ENCODE measurements at places on chromosomes 7 and 10.

DNA sequence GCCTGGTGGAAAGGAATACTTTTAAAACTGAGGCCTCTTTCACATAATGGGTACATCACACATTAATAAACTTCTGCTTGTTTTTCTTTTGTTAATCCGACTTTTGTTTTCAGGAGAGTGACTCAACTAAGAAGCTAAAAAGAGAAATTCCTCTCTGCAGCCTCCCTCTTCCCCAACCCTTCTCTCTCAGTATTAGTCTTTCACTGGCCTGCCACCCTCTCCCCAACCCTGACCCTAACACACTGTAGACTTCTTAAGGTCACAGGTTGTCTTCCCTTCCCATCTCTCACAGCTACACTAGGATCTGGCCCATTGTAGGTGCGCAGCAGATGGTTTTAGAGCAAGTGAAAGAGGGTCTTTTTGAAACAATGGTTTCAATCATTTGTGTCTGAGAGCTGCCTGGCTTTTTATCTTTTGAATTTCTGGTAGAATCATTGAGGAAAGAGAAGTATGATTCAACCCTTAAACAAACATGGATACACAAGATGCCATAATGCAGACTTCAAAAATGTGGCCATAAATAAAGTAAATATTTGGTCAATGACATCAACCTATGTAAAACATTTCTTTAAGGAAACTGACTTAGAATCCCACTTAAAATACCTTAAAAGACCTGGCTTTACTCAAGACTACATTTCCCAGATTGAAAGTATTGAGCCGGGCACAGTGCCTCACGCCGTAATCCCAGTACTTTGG, 17.9 kb upstream of the FFAR4 start:
- no peak for DNase-seq

GRCh38 chr10:28711041-28711440, 33.7 kb downstream of the BAMBI start:
- no peak for DNase-seq

DNA sequence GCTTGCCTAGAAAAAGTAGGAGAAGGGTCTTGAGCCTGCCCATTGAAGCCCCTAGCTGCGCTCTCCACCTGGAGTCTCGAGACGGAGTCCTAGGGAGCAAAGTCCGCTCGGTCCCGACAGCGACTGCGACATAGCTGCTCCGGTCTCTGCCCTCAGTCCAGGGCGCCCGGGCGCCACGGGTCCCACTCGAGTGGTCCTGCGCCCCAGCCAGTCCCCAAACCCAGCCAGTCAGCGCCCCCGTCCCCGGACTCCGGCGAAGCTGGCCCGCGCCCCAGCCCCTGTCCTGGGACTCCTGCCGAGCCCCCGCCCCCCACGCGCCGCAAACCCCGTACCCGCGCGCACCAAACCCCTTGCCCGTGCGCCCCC, 490 bp downstream of the TNS3 start:
- DNase-seq, result no peak

DNA sequence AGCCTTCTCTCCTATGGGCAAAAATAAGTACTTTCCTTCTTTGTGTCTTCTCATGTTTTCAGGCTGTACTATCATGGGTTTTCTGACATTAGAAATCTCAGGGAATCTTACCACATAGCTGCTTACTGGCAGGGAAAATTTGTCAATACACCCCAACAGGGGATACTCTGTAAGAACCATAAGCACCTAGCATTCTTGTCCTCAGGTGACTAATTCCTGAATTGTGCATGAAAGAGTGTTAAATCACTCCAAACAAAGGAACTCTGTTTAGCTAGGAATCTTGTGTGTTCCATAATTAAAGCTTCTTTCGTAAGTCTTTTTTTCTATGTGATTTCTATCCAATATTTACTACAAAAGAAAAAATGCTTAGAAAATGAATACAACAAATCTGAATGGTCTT, 206.7 kb upstream of the POT1 start:
- no peak for DNase-seq

DNA sequence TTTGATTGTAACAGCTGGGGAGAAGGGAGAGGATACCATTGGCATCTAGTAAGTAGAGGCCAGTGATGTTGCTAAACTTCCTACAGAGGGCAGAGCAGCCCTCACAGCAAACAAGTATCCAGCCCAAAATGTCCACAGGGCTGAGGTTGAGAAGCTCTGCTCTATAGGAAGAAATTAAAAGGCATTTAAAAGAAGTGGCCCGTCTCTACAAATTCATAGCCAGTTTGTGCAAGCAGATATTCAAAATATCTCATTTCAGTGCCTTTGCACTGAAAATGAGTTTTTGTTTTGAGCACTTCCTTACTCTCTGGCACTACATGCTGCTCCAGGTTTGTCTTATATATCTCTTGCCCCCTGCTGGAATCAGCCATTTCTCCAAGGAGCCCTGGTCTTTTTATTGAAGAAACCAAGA, 330.0 kb downstream of the BBS9 start:
- DNase-seq, result no peak

DNA sequence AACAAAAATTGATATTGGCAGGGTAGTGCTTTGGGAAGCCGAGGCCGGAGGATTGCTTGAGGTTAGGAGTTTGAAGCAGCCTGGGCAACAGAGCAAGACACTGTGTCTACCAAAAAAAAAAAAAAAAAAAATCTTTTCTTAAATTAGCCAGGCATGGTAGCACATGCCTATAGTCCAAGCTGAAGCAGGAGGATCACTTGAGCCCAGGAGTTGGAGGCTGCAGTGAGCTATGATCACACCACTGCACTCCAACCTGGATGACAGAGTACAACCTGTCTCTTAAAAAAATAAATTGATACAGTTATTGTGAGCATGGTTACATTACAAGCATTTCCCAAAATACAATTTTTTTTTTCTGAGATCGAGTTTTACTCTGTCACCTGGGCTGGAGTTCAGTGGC, 59.4 kb upstream of the SVIL start:
- no peak for DNase-seq

GRCh38 chr7:147485660-147486210, 1104.8 kb upstream of the C7orf33 start:
- peak; percentile 78 for DNase-seq

- no peak for DNase-seq
Measured at GRCh38 chr10:26438534-26439341, 597 bp downstream of the APBB1IP start.

- DNase-seq, result no peak
Measured at GRCh38 chr7:114631249-114631822, 216.7 kb downstream of the FOXP2 start.

- no peak for DNase-seq
Measured at GRCh38 chr10:62643606-62644587, 160.6 kb upstream of the ADO start.

GRCh38 chr7:117739085-117739484, 134.2 kb downstream of the CTTNBP2 start:
- DNase-seq, result no peak

DNA sequence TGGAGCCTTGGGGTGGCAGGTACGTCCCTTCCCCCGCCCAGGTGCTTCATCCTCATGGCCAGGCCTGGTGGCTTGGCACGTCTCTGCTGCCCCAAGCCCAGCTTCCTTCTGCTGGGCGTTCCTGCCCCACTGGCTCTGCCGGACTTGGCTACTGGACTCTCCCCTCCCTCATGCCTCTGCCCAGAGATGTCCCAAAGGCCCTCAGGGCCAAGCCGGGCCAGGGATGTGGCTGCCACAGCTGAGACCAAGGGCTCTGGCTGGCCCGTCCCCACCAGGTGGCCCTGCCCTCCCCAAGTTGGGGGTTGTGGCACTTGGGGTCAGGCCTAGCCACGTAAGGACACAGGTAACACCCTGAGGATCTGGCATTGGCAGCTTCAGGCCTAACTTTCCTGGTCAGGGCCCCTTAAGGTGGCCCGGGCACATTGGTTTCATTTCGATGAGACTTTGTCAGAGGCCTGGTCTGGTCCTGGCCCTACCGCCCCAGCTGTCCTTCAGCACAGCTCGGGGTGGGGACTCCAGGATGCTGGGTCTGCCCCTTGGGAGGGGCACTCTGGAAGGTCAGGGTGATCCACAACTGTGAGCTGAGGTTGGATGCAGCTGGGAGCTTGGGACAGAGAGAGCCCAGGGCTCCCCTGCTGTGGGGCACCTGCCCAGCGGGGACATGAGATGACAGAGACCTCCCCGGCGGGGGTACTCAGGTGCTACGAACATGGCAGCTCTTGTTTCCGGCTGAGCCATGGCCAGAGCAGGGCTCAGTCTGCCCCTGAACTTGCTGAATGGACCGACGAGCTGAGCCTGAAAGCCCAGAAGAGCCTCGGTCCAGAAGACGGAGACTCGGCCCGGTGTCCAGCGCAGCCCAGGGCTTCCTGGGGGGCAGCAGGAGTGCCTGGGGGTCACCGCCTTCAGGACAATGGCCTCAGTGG, 2.9 kb downstream of the BHLHA15 start:
- no peak for DNase-seq

GRCh38 chr7:14115701-14116100, 126.2 kb upstream of the ETV1 start:
- DNase-seq, result no peak

DNA sequence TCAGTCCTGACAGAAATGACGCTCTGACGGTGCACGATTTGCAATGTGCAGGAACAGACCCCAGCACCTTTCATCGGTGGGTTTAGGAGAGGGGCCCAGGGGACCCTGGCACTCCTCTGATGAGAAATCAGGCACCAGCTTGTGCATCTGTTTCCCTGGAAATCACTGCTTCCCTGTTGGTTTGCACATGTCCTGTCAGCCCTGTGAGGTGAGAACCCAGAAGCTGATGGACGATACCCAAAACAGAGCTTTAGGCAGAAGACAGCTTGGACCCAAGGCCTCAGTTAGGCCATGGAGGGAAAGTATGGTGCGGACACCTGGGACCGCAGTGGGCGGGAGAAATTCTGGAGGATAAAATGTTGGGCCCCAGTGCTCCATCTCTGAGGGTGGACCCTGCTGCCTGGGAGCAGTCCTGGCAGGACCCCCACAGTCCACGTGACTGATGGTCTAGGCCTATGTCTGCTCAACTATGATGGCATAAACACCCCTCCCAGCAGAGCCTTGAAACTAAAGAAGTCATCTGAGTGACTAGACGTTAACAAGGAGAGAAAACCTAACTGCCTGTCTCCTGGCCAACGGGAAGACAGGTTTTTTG, 242.8 kb downstream of the PTPRN2 start:
- DNase-seq, result no peak

DNA sequence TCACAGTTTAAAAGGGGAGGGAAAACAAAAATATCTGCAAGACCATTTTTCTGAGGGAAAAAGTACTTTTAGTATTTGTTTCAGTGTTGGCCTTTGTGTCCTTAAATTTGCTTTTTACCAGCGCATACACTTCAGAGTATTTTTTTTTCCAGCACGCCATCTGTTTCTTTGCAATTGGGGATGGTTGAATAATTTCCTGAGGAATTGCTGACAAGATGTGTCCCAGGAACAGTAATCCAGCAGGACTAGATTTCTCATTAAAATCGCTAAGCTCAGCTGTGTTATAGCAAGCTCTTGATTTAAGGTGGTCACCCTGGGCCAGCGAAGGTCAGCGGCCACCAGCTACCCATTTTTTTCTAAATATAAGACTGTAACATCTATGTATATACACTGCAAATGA, 156.9 kb upstream of the RHOBTB1 start:
- DNase-seq, result peak; percentile 60

- DNase-seq, result no peak
Measured at GRCh38 chr7:44348300-44348699, 22.9 kb upstream of the CAMK2B start.

Data from NCI-H2171 (cell line).